ENCODE measurements at places on chromosomes 13 and 19.

GRCh38 chr13:51800486-51800885 lies 3.5 kb downstream of the DHRS12 start:
- DNase-seq, result no peak

DNA sequence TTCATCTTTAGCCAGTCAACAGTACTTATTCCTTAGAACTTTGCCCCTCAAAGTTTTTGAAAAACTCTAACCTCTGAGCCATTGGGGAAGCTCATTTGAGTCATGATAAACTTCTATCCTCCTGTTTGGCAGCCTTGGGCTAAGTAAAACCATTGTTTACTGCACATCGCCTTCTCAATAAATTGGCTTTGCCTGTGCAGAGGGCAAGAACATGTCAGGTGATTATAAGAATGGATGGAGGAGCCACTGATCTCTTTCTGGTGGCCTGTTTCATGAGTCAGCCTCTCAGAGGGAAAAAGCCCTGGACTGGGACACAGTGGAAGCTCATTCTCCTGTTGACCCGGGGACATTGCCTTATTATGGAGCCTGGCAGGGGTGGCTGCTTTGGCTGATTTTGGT lies 19.4 kb upstream of the PSG4 start:
- DNase-seq, result no peak

DNA sequence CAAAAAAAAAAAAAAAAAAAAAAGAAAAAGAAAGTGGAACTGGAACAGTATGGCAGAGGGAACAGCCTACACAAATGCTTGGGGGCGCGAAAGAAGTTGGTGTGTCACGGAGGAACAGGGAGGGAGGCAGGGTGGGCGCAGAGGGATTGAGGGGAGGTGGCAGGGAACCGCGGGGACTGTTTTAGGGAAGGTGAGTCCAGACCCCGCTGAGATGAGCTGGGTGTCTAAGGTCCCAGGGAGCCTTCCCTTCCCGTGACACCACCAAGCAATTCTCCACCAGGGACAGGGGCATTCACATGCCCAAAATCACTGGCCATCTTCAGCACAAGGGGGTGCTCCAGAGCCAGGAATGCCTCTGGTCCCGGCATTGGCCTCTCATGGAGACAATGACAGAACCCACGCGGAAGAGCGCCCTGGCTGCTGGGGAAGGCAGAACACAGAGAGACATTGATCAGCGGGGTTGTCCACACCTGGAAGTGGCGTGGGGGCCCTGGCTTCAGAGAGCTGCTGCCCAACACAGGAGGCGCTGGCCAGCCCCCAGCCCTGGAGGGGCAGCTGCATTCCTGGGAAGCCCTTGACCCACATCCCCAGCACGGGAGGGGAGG lies 6.9 kb downstream of the PEAK3 start:
- peak; percentile 72 for DNase-seq

DNA sequence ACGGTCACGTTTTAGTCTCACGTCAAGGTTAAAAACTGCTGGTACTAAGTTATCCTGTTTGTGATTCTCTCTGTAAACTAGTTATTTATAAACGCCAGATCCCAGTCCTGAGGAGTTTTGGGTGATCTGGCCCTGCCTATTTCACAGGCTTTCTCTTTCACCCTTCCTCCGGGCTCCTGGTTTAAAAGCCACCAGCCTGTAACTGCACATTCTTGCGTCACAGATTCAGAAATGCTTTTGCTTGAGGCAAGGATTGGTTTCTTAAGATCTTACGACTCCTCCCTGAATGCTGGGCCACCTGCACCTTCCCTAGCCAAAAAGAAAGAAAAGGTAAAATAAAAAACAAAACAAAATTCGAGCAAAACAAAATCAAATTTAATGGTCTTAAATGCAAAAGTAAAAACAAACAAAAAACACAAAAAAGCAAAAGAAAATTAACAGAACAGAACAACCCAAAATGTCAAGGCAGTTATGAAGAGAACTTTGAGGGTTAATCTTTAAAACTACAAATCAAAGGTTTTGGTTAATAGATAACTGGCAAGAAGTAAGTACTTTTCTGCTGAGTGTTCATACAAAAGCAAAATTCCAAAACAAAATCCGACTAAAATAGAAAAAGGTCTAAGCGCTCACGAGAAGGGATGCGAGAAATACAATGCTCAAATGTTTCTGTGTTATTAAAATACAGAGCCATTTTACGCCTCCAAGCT lies 18.6 kb upstream of the TIMM44 start:
- no peak for DNase-seq

GRCh38 chr13:35698911-35699576 lies 222.6 kb upstream of the MAB21L1 start:
- DNase-seq, result no peak

DNA sequence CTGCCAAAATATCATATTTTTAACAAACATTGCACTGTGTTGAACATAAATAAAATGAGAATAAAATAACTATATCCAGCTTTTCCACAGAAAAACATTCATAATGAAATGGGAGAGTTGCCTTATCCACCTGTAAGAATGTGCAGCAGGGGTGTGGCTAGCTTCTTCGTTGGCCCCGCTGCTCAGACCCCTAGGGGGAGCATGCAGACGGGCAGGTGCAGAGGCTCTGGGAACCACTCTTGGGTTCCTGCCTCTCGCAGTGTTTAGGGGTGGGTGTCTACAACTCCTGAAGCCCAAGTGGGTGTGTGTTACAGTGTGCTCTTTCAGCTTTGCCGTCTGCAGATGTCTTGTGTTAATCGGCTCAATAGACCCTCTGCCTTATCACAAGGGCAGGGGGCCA lies 121.7 kb downstream of the SLITRK5 start:
- no peak for DNase-seq

GRCh38 chr13:54627646-54628372 lies 1599.2 kb downstream of the OLFM4 start:
- no peak for DNase-seq

DNA sequence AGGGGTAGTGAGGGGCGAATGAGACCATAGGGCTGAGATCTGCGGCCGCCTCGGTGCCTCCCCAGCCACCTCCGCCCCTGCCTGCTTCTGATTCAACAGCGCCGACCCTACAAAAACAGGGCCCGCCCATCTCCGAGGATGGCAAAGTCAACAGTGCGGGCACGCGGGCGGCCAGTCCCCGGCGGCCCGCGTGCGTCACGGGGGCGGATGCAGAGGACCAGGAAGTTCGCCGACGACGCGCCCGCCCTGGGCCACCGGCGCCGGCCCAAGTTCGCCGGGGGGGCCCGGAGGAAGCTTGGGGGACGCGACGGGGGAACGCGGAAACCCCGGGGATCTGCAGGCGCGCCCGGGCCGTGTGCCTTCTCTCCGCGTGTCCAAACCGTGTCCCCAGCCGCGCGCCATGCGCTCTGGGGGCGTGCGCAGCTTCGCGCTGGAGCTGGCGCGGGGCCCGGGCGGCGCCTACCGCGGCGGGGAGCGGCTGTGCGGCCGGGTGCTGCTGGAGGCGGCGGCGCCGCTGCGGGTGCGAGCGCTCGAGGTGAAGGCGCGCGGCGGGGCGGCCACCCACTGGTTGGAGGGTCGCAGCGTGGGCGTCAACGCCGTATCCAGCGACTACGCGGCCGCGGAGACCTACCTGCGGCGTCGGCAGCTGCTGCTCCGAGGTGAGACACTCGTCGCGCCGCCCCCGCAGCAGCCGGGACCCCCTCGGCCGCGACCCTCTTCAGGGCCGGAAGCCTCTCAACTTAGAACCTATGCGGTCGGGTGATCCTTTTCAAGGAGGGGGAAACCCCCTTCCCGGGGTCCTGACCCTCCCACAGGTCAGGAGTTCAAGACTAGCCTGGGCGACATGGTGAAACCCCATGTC lies 6.8 kb upstream of the ARRDC2 start:
- DNase-seq, result peak; percentile 93

DNA sequence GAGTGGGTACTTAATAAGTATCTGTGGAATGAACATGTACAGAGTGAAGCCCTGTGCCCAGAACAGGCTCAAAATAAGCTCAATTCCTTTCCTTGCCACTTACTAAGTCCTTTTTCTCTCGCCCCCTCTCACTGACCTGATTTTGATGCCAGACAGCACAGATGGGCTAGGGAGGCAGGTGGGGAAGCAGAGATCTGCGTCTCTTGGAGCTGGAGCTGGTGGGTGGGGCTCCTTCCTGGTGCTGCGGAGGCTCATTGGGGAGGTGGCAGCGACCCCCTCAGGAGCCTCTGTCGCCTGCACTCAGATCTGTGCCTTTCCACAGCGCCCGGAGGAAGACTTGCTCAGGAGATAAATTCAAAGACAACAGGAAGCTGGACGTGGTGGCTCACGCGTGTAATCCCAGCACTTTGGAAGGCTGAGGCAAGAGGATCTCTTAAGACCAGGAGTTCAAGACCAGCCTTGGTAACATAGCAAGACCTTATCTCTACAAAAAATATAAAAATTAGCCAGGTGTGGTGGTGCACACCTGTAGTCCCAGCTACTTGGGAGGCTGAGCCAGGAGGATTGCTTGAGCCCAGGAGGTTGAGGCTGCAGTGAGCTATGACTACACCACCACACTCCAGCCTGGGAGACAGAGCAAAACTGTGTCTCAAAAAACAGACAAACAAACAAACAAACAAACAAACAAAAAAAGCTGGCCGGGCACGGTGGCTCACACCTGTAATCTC lies 14.6 kb downstream of the AKT2 start:
- no peak for DNase-seq

DNA sequence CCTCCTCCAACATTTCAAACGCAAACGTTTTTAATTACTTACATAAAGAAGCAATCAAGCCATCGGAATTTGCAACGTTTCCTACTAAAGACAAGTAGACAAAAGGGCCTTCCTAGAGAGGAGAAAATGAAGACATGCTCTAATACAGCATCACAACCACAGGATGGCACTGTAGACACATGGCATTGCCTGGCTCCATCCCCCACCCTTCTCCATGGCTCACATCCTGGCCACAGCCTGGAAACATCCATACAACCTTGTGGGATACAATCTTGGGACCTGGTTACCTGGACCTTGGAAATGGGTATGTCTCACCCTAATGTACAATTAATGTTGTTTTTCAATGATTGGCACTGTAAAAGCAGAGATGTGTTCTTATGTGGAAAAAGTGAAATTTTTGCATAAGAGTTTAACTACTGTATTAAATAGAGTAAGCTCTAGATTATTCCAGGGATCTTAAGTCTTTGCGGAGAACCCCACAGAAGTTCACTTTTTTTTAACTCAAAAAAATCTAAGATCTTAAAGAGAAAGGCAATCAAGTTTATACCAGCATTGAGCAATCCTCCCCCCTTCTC lies 21.5 kb downstream of the EBPL start:
- peak; percentile 48 for DNase-seq

- no peak for DNase-seq
Observed at GRCh38 chr13:100339411-100339940, 249.1 kb downstream of the GGACT start.

DNA sequence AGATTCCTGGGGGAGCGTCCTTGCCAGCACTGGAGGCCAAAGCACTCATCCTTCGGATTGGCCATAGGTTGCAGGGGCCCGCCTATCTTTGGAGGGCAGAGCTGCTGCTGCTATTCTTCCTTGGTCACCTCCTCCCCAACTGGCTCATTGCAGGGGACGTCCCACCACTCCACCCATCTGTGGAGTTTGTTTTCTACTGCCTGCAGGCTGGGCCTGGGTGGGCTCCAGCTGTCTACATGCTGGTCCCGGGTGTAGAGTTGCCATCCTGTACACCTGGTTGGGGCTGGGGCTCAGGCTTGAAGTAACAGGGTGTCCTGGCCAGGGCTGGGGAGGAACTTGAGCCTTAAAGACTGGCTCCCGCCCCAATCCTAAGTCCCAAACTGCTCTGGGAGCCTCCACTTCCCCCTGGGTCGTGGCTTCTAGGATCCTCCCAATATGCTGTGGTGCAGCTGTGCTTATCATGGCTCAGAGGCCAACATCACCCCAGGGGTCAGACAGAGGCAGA lies 2.1 kb downstream of the RNF225 start:
- no peak for DNase-seq

GRCh38 chr19:42199440-42200115 lies 17.9 kb downstream of the DEDD2 start:
- peak; percentile 82 for DNase-seq

DNA sequence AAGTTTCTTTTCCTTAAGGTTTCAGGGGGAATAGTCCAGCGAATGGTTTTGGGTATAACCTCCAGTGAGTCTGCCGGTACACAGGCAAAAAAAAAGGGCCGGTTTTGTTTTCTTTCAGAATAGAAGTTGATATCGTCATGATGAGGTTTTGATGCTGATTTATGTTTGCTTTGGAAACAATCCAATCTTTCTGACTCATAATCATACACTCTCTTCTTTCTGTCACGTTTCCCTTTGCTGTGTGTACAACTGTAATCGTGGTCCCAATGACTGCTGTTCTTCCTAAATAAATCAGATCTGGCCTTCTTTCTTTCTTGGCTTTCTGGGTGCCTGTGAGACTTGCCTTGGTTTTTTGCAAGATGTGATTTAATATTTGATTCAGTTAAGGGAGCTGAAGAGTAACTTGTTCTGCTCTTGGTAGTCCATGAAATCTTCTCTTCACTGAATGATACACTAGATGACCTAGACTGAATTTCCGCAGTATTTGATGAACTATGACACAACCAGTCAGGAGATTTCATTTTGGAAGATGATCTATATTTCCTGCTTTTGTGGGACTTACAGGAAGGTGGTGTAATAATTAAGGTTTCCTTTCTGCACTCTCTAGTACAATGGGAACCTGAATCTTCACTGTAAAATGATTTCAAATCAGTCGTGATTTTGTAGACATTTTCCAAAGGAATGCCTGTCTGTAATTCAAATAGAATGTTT lies 34.9 kb upstream of the METTL21C start:
- peak; percentile 70 for DNase-seq

DNA sequence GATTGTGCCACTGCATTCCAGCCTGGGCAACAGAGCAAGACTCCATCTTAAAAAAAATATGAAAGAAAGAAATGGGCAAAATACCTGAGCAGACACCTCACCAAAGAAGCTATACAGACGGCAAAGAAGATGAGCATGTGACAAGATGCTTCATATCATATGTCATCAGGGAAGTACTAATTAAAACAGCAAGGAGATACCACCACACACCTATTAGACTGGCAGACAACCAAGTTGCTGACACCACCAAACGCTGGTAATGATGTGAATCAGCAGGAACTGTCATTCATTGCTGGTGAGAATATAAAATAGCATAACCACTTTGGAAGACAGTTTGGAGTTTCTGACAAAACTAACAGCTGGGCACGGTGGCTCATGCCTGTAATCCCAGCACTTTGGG lies 11.5 kb upstream of the TFDP1 start:
- no peak for DNase-seq

DNA sequence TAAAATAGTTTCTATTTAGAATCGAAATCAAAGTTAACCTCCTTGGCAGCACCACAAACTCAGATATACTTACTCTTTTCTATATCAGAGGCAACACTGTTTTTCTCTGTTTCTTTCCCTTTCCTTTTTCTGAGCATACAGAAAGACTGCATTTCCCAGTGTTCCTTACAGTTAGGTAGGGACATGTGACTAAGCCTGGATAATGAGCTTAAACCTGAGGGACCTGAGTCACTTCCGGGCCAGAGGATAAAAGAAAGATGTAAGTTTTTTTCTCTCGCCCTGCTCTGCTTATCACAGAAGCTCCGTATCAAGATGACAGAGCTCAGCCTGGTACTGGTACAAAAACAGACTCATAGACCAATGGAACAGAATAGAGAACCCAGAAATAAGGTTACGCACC lies 531.9 kb downstream of the KLF12 start:
- DNase-seq, result no peak

- DNase-seq, result no peak
Observed at GRCh38 chr13:70253834-70254233, 145.6 kb upstream of the KLHL1 start.
